ENCODE measurements at places on chromosomes 12 and 14.

DNA sequence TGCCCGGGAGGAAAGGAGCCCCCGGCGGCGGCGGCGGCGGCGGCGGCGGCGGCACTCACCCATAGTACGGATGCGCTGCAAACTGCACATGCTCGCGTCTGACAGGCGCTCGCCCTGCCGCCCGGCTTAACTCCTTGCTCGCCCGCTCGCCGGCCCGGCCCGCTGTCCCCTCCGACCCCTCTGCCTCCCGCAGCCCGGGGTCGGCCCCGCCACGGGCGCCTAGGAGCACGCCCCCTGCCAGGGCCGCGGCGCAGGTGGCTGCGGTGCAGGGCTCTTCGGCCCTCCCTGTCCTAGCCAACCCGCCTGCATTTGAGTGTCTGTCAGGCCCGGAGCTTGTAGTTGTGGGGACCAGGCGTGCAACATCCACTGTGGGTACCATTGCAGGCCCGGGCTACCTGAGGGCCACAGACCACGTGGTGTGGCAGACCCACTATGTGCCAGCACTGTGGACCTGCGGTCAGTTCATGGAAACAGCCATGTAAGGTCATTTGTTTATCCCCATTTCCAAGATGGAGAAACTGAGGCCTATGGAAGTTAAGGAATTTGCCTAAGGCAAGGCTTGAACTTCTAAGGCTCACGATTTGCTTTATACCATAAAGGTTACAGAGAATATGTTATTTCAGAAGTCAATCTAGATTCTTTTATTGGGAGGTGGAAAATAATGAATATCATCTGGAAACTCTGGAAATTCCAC is 17.6 kb upstream of the PLEKHH1 start:
- DNase-seq, result peak; percentile 59

DNA sequence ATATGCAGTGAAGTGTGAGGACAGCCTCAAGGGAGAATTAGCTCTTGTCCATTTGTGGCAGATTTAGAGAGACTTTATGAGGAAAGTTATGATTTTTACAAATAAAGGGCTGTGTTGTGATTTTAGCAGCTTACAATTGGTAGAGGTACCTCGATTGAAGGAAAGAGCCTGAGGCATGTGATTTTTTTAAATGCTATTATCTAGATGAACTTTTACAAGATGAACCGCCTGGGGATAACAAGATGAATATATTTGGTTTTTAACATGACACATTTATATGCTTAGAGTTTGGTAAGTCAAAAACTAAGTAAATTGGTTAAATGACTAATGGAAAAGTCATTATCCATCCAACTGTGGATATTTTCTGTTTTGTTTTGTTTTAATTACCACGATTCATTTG is 52.6 kb downstream of the AEBP2 start:
- DNase-seq, result no peak

- DNase-seq, result no peak
These were observed 13.1 kb upstream of the ANKLE2 start for GRCh38 chr12:132774646-132775275.

GRCh38 chr12:116354534-116354933 is 77.0 kb upstream of the MED13L start:
- DNase-seq, result no peak

GRCh38 chr12:125530201-125530600 is 465.0 kb downstream of the AACS start:
- no peak for DNase-seq

DNA sequence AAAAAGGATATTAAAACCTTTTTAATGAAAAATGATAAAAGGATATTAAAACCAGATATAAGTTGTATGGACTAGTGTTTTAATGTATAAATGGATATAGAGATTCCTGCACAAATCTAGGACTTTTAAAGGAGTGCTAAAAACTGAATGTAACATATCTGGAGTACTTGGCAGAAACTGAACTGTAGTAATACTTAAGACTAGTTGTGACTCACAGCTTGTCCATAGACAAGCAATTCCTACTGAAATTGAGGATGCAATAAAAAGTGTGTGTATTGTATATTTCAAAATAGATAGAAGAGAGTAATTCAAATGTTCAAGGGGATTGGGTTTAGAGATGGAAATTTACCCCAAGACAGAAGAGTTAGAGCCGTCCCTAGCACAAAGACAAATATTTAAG is 59.6 kb downstream of the FBXO33 start:
- no peak for DNase-seq

DNA sequence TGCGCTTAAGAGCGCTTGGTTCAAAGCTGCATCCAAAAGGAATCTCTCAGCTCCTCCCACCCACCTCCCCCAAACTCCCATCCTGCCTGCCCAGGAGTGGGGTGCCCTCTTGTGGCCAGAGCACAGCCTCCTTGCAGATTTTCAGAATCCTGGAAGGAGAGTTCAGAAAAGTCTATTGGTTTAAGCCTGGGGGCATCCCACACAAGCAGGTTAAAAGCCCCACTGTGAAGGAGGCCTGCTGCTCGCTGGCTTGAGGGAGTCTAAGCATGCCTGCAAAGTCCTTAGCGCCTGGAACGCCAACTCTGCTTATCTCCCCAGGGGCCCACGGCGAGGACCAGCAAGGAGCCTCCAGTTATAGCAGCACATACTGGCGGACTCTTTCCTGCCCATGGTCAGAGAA is 297.1 kb downstream of the KSR2 start:
- peak; percentile 11 for DNase-seq

GRCh38 chr14:70744641-70745040 is 64.7 kb downstream of the MAP3K9 start:
- DNase-seq, result no peak

DNA sequence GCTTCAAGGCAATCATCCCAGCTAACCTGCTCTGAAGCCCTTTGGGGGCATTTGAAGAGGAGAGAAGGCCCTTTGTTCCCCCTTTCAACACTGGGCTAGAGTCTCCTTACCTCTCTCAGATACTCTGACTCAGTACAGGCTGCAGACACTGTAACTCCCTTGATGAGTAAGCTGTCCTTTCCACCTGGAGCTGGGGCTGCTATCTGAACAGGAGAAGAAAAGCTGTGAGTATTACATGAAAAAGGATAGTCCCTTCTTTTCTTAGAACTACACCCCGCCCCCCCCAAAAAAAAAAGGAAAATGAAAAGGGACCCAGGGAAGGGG is 186.6 kb upstream of the PLEKHG7 start:
- DNase-seq, result no peak

DNA sequence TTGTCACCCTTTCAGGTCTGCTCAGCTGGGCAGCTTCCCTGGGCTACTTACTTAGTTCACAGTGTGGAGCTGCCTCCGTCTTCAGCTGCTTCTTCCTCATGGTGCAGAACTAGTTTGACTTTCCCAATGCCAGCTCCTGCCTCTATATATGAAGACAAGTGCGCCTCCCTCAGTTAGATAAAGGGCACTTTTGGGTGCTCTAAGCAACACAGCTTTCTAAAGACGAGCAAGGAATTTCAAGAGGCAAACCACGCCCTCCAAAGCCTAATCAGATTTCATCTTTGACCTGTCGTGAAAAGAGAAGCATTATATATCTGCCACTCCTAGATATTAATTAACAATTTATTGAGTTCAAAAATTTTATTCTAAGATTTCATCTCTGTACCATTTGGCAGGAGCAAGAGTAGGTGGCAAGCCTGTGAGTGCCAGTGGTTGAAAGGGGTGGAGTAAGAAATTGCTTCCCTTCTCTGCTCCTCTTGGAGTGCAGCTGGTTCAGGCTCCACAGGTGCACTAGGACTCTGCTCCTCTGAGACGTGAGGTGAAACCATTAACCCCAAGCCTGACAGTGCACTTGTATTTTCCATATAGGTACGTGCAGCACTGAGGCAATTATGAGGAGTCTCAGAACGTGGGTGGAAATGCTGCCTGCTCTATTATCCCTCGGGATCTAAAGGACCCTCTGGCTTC is 2.1 kb upstream of the SLC11A2 start:
- DNase-seq, result peak; percentile 64

GRCh38 chr12:12404297-12404696 is 47.4 kb downstream of the BORCS5 start:
- DNase-seq, result no peak

DNA sequence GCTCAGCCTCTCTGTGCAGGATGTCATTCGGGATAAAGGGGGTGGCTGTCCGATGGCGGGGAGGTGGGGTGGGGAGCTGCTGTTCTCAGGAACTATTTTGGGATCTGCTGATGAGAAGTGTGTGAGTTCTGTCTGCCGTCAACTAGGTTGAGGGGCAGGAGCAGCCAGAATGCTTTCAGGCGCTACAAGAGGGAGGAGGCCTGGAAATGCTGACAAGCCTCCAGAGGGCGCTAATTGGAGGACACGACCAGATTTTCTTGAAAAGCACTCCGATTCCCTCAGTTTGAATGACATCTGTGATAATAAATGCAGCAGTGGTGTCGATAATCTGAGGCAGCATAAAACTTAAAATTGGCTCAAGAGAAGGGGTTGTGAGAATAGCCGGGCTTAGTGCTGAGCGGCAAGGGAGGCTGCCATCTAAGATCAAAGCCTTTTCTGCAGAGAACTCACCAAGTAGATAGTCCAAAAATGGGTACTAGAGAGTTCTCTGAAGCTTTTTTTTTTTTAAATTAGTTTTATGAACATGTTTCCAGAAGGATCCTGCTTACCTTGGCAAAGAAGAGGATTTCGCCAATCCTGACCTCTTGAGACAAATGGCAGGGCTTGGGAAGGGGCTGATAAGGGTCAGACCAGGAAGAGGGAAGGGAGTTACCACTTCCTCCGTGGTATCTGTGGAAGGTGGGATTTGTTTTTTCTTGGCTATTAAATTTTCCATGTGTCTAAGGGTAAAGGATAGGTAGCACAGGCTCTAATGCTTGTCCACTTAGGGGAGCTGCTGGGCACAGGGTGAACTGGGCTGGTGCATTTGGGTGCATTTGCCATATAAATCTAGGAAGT is 94.4 kb downstream of the CRACR2A start:
- DNase-seq, result peak; percentile 35

DNA sequence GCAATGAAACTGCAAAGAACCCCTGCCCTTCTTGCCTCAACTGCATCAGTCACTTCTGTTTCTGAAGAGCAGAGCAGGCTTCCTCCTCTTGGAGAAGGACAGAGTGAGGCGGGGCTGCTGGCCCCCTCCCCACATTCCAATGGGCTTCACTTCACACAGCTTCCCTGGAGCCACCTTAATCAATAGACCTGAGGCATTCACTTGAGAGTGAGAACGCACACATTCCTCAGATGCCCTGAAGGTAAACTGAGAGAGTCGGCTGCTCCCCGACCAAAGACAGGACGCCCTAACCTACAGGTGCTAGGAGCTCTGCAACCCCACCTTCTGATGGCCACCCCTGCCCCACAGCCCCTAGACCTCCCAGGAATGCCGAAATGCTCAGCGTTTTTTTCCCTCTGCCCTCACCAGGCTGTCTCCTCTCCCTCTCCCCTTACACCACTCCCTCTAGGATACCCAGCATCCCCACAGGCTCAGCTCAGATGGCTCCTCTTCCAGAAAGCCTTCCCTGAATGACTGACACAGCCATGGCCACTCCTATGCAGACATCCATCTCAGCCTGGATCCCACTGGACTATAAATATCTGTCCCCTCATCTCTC is 31.1 kb downstream of the SYNE3 start:
- DNase-seq, result no peak

GRCh38 chr14:20606902-20607242 is 15.7 kb upstream of the RNASE12 start:
- no peak for DNase-seq

GRCh38 chr12:51448618-51449256 is 24.1 kb downstream of the SLC4A8 start:
- DNase-seq, result no peak

GRCh38 chr12:30796891-30797371 is 42.2 kb upstream of the CAPRIN2 start:
- no peak for DNase-seq

DNA sequence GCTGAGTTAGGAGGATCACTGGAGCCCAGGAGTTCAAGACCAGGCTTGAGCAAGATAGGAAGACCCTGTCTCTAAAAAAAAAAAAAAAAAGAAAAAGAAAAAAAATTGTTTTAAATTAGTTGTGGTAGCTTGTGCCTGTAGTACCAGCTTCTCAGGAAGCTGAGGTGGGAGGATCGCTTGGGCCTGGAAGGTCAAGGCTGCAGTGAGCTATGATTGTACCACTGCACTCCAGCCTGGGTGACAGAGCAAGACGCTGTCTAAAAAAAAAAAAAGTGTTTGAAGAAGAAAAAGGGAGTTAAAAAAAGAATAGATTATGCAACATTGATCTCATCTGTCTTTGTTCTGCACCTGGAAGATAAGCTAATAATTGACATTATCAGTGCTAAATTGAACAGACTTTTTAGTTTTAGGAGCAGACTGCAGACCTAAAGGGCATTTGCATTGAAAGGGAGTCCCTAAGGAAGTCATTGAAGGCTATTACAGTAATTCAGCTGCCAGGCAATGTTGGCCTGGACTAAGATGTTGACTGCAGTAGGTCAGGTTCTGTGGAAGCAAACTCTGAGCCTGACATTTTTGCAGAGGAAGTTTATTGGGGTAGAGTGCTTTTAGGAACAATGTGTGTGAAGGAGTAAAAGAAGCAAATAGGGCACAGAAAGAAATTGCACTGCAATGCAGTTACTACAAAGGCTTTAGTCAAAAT is 215.8 kb downstream of the PCNX1 start:
- no peak for DNase-seq

DNA sequence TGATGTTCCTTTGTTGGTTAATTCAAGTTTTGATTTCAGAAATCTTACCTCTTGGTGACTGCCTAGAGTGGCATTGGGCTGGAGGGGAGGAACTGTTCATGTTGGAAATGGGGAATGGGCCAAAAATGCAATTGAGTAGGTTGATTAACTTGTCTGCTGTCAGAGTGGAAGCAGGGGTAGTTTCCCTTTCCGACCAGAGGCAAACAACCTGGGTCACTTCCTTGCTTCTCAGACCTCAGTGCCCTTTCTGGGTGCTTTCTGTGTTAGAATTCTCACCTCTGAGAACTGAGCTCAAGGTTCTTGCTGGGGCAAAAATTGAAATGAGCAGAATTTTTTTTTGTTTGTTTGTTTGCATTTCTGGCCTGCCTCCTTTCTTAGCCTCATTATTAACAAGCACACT is 2.3 kb upstream of the M6PR start:
- no peak for DNase-seq

GRCh38 chr14:63952933-63953437 is 100.2 kb downstream of the SYNE2 start:
- DNase-seq, result no peak

DNA sequence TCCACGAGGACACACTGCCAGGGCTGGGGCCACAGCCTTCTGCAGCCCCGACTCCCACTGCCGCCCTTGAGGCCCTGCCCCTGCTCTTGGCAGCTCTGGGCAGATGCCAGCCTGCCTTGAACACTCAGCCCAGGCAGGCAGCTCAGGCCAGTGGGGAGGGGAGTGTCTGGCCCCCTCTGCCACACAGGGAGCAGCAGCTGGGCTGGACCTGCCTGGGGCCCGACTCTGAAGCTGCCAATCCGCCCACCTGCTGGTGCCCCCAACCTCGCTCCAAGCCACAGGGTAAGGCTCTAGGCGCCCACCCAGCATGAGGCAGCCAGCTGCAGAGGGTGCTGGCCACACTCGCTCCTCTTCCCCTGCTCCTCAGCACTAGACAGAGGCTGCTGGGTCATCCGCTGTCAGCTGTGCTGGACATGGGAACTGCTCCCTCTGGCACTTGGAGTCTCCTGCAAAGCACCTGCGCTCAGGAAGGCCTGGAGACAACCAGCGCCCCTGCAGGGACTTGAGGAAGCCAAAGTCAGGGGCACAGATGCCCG is 24.6 kb upstream of the NUDT14 start:
- DNase-seq, result no peak

Measured in OCI-LY7 (cell line).